ENCODE measurements at places on chromosomes 12 and 14. TPM values are rescaled to one million over a fixed set of nuclear protein-coding genes. Genes with fewer than 3 reads are reported as not detected.

SNAPC1 gene
- total RNA-seq = 59.1 TPM

RNASE3 gene
- not detected for total RNA-seq

MMP14 gene
- total RNA-seq = 135 TPM

BRI3BP gene
- 2.9 TPM for total RNA-seq

CCDC196 gene
- not detected for total RNA-seq

SIRT4 gene
- total RNA-seq = 1.1 TPM

MSI1 gene
- not detected for total RNA-seq

DNAAF2 gene
- 7.6 TPM for total RNA-seq

FOXN4 gene
- not detected for total RNA-seq

IRAK3 gene
- 13.3 TPM for total RNA-seq

CD163L1 gene
- 15.8 TPM for total RNA-seq

RNASE4 gene
- 9.3 TPM for total RNA-seq

FGD4 gene
- total RNA-seq = 42.9 TPM

TAS2R14 gene
- total RNA-seq = 1.3 TPM

IFI27 gene
- total RNA-seq = 857 TPM

C14orf39 gene
- not detected for total RNA-seq

PTPRB gene
- 78.5 TPM for total RNA-seq

FBRSL1 gene
- total RNA-seq = 5.0 TPM

RNASE7 gene
- total RNA-seq = not detected

ZFHX2 gene
- 1.0 TPM for total RNA-seq

PPM1H gene
- total RNA-seq = 3.1 TPM

KNTC1 gene
- 34.0 TPM for total RNA-seq

PLEKHD1 gene
- total RNA-seq = 0.06 TPM

LHX5 gene
- total RNA-seq = not detected

COL2A1 gene
- total RNA-seq = not detected

ADAMTS20 gene
- total RNA-seq = not detected

OTOGL gene
- 0.16 TPM for total RNA-seq

TAS2R43 gene
- total RNA-seq = not detected

LMNTD1 gene
- total RNA-seq = not detected

COA8 gene
- total RNA-seq = 16.2 TPM

SLC25A29 gene
- 112 TPM for total RNA-seq

VCPKMT gene
- total RNA-seq = 4.1 TPM

ZC2HC1C gene
- total RNA-seq = 0.49 TPM

CIDEB gene
- total RNA-seq = 3.8 TPM

IPO8 gene
- 84.6 TPM for total RNA-seq

SCNN1A gene
- total RNA-seq = not detected

DNAJC22 gene
- total RNA-seq = 0.94 TPM

APOLD1 gene
- total RNA-seq = 22.0 TPM

CLEC1B gene
- total RNA-seq = not detected

MDM2 gene
- total RNA-seq = 213 TPM

GLIPR1 gene
- total RNA-seq = 1.1 TPM

MYF6 gene
- not detected for total RNA-seq
